ENCODE measurements at places on chromosomes 3 and 15.

- H3K27me3 ChIP-seq: no peaks in the 10 kb centered on the region
- no peak for DNase-seq
- H3K36me3 ChIP-seq: no peaks in the 10 kb centered on the region
- H3K4me1 ChIP-seq: no peaks in the 10 kb centered on the region
These were observed 376.6 kb downstream of the RSL24D1 start for GRCh38 chr15:54820098-54820497.

GRCh38 chr3:154195620-154196356 is 74.6 kb downstream of the ARHGEF26 start:
- H3K27ac ChIP-seq: no peak overlapping the region
- no peaks in the 10 kb centered on the region for H3K4me1 ChIP-seq
- no peaks in the 10 kb centered on the region for H3K27me3 ChIP-seq
- no peaks in the 10 kb centered on the region for H3K36me3 ChIP-seq
- H3K4me3 ChIP-seq: no peak overlapping the region
- no peak for DNase-seq

DNA sequence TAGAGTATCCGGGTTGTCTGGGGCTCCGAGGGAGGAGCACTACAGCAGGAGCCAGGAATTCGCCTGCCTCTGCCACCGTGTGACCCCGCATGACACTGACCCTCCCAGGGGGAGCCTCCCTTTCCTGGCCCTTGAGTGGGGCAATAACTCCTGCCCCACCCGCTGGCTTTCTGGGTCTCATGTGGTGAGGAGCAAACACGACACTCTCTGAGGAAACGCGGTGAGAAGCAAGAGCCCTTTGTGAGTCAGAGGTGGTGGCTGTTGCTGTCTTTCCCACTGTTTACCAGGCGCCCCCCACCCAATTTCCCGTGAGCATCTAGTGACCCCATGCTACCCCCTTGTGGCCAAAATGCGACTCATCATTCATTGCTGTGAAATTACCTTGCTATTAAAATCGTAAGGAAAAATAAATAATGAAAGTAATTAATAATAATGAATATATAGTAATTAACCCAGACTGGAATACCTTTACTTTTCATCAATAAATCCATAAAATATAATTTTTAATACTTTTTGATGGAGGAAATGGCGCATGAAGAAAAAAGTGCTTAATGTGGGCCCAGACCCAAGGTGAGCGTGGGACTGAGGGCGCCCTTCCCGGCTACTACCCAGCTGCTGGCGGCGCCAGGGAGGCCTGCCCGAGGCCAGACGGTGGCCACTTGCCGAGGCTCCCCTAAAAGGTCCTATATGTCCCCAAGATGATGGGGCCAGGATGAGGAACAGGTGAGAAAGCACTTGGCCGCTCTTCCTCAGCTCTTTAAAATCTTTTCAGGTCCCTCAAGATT is 29.3 kb downstream of the CCNL1 start:
- no peaks in the 10 kb centered on the region for H3K36me3 ChIP-seq
- H3K4me3 ChIP-seq: peak overlapping the region; percentile 23
- H3K27me3 ChIP-seq: no peaks in the 10 kb centered on the region
- peak overlapping the region; percentile 96 for H3K27ac ChIP-seq
- DNase-seq: peak; percentile 79

GRCh38 chr3:135803028-135803692 is 162.4 kb upstream of the PPP2R3A start:
- no peak for DNase-seq
- no peak overlapping the region for H3K27ac ChIP-seq
- H3K4me1 ChIP-seq: no peaks in the 10 kb centered on the region
- H3K27me3 ChIP-seq: no peaks in the 10 kb centered on the region

- H3K4me3 ChIP-seq: no peak overlapping the region
- no peak for DNase-seq
- no peak overlapping the region for H3K27ac ChIP-seq
- H3K27me3 ChIP-seq: no peaks in the 10 kb centered on the region
These were observed 80.1 kb downstream of the LEKR1 start for GRCh38 chr3:156906275-156906674.

GRCh38 chr15:85858586-85859375 is 64.1 kb upstream of the KLHL25 start:
- no peaks in the 10 kb centered on the region for H3K36me3 ChIP-seq
- no peak overlapping the region for H3K27ac ChIP-seq
- H3K4me3 ChIP-seq: no peak overlapping the region
- no peaks in the 10 kb centered on the region for H3K4me1 ChIP-seq
- H3K27me3 ChIP-seq: no peaks in the 10 kb centered on the region

DNA sequence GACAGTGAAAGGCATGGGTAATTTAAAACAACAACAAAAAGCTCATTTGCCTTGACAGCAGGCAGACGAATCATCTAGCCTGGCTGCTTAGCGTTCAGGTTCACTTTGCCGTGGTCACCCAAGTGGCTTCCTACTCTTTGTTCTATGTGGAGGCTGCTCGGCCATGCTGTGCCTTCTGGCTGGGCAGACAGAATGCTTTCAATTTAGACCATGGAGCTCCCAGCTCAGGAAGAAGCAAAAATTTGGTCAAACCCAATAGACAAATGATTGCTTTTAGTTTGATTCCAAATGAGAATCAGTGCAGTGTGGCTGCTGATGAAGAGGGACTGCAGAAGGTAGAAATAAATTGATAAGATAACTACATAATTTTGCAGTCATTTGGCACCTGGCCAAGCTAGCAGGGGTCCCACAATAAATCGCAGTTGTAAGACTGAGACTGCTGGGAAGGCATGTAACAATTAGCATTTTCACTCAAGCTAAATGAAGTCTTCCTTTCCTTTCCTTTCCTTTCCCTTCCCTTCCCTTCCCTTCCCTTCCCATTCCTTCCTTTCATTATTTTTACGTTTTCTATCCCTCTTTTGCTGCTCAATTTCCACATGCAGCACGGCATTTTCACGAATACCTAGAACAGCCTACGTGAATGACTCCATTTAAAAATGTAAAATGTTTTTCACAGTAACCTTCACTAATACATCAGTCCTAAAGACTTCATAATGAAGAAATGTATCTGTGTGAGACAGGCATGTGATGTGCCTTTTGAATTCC is 360.4 kb upstream of the TGFBR2 start:
- H3K27ac ChIP-seq: no peak overlapping the region
- no peaks in the 10 kb centered on the region for H3K36me3 ChIP-seq
- peaks cover 3% of the 10 kb centered on the region for H3K27me3 ChIP-seq
- DNase-seq: no peak

DNA sequence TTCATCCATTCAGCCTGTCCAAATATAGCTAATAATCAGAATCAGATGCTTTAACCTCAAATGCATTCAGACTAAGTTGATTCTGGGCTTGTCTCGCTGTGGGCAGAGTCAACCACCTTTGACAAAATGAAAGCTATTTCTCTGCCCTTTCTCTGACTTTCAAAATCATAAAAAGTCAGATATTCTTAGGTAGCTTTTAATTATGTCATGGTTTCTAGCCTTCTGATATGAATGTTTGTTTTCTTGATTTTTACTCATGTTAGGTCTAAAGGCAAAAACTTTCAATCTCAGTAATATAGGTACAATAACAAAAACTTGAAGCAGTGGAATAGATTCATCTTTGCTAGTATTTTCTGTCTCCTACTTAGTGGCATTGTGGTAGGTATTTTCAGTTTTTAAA is 25.3 kb upstream of the C15orf61 start:
- no peak for DNase-seq
- no peaks in the 10 kb centered on the region for H3K36me3 ChIP-seq
- H3K27me3 ChIP-seq: no peaks in the 10 kb centered on the region
- no peak overlapping the region for H3K27ac ChIP-seq
- no peak overlapping the region for H3K4me3 ChIP-seq
